GM20000 (cell line): ENCODE measurements at places on chromosomes 3 and 15.

- DNase-seq: no peak
These were observed 1.2 kb downstream of the STARD5 start for GRCh38 chr15:81322676-81323253.

GRCh38 chr15:78627348-78627747 is 6.6 kb upstream of the CHRNA3 start:
- no peak for DNase-seq

DNA sequence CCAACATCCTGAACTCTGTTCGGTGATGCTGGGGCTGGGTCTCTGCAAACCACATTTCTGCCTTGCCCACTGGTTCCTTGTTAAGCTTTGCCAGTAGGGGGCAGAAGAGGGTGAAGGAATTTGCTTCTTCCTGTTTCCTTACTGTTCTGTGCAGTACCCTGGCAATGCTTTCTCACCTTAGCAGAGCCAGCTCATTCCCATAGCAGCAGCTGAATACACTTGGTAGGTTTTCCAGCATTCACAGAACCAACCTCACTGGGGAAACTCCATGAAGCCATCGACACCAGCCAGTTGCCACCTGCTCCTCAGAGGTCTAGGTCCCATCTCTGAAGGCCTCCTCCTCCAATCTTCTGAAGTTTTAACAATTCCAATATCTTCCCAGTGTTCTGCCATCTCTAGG is 308.4 kb downstream of the PDCD6IP start:
- DNase-seq: peak; percentile 33

DNA sequence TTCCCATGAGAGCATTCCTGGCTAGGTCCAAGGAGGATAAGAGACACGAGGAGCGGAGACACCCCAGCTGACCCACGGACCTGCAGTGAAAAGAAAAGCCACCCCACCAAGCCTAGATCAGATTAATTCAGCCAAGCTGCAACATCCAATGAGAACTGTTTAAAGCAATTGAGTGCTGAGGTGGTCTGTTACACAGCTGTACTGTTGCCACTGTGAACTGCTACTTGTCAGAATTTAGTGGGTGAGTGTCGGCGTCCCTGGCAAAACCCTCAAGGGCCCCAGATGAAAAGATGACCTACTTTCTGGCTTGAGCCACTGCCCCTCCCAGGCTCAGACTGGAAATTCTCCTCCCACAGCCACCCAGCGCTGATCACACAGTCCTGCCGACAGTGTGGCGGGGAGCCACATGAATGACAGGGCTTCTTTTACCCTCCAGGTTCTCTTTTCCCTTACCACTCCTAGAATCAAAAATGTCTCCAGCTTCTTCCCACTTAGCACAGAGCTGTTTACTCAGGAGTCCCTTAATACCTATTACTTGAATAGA is 26.4 kb upstream of the KBTBD12 start:
- no peak for DNase-seq

DNA sequence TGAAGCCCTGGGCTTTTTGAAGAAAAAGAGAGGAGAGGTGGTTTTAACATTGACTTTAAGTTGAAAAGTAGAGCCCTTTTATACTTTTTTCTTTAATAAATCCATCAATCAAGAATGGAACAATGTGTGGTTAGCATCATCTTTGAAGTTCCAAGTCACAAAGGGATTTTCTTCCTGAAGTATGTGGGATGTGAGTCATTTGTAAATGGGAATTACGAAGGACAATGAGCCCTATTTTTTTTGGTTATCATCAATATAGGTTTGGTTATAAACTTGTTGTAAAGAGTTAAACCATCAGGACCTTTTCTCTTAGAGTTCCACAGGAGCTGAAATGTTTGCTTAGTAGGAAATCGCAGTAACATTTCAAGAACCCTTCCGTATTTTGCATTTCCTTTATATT is 38.3 kb downstream of the PIK3CA start:
- DNase-seq: no peak

- DNase-seq: peak; percentile 3
These were observed 5.3 kb downstream of the GABRA5 start for GRCh38 chr15:26872206-26872605.

DNA sequence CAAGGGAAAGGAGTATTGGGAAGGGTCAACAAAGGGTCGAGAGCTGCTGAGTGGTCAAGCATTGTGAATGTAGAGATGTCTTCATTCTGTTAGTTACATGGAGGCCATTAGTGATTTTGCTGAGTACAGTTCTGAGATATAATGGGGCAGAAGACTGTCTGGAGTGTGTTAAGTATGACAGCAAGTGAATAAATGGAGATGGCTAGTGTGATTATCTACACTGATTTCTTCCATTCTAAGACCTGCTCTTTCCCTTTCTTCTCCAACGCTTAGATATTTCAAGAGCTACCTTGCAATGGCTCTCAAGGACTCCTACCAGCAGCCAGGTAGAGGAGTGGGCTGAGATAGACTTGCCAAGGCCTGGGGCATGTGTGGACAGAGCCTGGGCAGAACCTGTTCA is 216.5 kb downstream of the MFSD1 start:
- no peak for DNase-seq

DNA sequence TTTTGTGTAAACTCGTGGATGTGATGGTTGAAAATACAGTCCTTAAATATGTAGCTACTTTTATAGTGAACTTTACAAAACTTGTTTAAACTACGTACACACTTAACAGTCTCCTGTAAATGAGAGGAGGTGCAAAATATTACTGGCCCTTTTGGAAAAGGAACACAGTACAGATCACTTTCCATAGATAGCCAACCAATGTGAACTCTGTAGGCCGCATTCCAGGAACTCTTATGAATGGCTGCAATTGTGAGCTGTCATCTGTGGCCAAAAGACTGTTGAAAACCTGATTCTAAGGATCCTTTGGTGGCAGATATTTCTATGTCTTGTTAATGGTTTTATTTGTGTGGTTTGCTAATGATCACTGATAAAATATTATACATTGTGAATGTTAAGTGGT is 6.2 kb downstream of the TSC22D2 start:
- no peak for DNase-seq

DNA sequence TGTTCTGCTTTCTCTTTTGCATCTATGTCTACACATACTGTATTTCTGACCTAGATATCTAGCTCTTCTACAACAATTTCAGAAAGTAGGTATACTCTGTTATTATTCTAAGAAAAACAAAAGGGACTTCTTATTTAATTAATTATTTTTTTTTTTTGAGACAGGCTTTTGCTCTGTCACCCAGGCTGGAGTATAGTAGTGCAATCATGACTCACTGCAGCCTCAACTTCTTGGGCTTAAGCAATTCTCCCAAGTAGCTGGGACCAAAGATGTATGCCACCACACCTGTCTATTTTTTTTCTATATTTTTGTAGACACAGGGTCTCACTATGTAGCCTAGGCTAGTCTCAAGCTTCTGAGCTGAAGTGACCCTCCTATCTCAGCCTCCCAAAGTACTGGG is 130.6 kb downstream of the MBNL1 start:
- DNase-seq: no peak

DNA sequence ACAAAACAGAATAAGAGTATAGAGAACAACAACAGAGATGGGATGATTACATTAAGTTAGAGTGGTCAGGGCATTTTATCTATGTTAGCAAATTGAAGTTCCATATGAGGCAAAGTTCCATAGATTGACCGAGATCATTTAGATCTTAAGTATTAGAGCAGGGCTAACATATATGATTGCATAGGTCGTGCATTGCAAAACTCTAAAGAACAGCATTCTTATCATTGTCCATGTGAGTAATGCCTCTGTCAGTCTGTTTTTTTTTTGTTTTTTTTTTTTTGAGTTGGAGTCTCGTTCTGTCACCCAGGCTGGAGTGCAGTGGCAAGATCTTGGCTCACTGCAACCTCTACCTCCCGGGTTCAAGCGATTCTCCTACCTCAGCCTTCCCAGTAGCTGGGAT is 341.7 kb upstream of the KCNH8 start:
- no peak for DNase-seq

GRCh38 chr3:195574497-195575304 is 9.0 kb downstream of the APOD start:
- no peak for DNase-seq

- no peak for DNase-seq
These were observed 117.5 kb upstream of the NR2F2 start for GRCh38 chr15:96213045-96213444.

GRCh38 chr3:138854940-138855339 is 20.2 kb upstream of the PIK3CB start:
- DNase-seq: no peak

DNA sequence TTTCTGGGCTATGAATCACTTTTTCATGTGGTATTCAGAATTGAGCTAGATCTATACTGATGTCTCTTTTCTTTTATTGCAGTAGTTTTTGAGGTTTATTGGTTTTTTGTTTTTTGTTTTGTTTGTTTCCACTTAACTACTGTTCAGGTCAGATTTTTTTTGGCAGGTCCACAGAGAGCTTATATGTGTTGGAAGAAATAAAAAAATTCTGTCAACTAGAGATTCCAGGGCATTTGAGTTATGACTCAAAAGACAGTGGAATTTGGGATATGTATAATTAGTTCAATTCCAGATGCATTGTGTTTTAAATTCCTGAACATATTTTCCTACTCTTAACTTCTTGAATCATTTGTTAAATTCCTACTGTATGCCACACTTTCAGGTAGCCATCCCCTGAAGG is 727.2 kb downstream of the SI start:
- no peak for DNase-seq

- no peak for DNase-seq
These were observed 325.0 kb downstream of the OTOL1 start for GRCh38 chr3:161821591-161821990.

DNA sequence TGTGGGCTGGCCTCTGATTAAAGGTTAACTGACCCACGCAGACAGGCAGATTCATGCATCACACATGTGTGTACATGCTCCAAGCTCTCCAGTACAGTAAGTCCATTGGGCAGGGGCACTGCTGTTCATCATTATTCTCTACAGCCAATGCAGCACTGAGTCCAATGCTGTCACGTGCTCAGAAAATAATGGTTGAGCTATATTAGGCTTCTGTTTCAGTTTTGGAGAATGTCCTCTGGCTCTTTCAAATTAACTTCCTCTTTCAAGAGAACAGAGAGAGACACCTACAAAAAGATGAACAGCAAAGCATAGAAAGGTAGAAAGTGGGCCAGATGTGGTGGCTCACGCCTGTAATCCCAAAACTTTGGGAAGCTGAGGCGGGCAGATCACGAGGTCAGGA is 202.6 kb downstream of the MEX3B start:
- no peak for DNase-seq

DNA sequence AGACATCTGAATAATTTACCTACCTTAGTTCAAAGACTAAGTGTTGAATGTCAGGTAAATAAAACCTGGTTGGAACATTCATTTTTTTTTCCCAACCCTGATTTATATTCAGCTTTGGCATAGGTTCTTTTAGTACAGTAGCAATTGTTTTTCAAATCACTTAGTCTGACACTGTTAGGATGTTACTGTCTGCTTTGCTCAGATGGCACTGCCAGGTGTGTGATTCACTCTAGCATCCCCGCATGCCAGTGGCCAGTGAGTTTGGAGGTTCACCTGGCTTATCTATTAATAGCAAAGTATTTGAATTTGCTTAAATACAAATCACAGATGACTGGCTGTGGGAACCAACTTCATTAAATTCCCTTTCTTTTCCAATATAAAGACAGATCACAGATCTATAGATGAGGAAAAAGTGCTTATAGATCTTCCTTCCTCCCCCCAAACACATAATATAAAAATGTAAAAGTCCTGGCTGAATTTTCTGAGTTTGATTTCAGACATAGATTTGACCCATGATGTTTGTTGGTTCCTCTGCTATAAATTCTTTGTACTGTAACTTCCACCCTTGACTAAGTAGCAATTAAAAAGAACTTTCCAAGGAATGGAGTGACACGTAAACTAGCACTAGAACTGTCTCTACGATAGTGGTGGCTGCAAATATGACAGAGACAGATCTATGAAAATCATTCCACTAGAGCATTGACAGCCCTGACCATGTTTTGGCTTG is 3.9 kb downstream of the THBS1 start:
- DNase-seq: no peak

DNA sequence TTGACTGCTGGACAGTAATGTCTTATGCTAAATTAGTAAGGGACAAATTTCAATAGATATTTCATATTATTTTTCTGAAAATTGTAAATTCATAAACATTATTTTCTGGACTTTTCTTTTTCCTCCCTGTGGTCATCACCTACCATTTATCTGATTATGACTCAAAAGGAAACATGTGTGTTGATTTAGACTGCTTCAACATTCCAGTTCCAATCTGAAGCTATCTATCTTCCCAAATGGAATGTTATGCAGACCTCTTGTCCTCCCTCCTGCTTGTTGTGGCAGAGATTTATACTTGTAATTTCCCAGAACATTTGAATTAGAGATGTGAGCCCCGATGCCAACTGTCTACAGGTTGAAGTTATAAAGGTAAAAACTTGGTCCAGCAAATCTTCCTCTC is 803.4 kb downstream of the TUSC7 start:
- DNase-seq: no peak

GRCh38 chr15:99873451-99873850 is 140.2 kb upstream of the LYSMD4 start:
- DNase-seq: no peak

- no peak for DNase-seq
These were observed 41.9 kb upstream of the CD200R1L start for GRCh38 chr3:112888381-112889085.

GRCh38 chr3:139933766-139934165 is 1.2 kb upstream of the CLSTN2 start:
- no peak for DNase-seq

DNA sequence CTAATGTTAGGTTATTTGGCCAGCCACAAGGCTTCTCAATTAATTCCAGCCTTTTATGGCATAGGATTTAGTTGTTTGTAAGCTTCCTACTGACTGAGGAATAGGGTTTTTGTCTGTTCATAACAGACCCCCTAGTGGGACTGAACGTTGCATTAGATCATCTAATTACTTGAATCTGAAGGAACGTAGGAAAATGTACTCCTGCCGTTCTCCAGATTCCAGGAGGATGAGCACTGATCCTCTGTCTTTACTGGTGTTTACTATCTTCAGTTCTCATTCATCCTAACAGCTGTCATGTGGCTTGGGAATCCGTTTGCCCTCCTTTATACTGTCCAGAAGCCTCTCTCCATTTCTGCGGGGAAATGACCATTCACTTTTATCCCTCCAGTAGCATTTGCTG is 52.7 kb downstream of the RAD54L2 start:
- no peak for DNase-seq

- DNase-seq: peak; percentile 81
These were observed 38.6 kb downstream of the ACSBG1 start for GRCh38 chr15:78195735-78196201.

GRCh38 chr3:94146455-94146854 is 83.6 kb downstream of the NSUN3 start:
- no peak for DNase-seq

DNA sequence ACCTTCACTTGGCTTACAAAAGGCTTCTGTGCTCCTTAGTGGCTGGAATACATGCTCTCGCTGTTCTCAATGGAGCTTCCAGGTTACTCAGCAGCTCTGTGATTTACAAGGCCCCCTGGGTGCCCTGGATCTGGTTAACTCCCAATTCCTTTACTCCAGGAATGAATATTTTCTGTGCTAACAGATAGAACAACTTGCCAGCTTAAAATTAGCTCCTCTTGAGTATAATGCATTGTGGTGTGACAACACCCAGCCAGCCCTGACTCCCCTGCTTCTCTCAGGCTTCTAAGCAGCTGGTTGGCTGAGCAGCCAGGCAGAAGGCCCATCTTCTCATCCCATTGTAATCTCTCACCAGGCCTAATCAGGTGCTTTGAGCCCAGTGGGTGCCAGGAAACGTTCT is 246.4 kb downstream of the ALCAM start:
- DNase-seq: no peak

GRCh38 chr3:5122741-5123706 is 932 bp downstream of the ARL8B start:
- DNase-seq: peak; percentile 46

- no peak for DNase-seq
These were observed 860.5 kb downstream of the DIPK2A start for GRCh38 chr3:144831955-144832716.
